T-helper 22 cell (primary cell): ENCODE measurements at places on chromosomes 3 and 15.

DNA sequence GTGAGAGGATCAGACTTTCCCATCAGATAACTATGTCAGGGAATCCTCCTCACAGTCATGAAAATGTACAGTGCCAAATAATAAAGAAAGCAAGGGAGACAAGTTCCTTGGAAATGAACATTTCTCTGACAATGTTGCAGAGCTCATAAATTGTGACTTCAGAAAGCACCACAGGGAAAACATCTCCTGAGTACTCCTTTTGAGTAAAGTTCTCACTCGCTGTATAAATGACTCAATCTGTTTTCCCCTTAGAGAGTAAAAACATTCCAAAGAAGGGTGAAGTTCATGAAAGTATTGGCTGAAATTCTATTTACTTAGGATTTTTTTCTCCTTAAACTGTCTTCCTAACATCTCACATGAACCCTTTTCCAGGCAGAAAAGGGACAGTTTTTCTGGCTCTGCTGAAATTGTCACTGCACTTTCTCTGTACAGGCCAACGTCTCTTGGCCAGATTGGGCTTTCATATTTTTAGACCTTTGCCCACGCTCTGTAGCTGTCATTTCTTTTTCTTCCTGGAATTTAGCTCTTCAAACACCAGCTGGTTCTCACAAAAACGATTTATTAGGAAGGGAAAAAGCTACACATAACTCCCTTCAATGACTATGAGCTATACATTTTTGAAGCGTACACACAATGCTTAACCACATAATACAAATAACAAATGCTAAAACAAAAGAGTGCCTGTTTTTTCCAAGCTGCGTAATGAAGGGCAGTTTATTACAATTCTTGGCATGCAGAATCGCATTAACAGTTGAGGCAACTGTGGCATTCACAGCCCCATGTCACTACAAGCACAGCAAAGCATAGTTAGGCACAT, 216.1 kb downstream of the ATP8B4 start:
- DNase-seq: no peak

GRCh38 chr3:27623085-27623753, 98.9 kb downstream of the EOMES start:
- DNase-seq: no peak

DNA sequence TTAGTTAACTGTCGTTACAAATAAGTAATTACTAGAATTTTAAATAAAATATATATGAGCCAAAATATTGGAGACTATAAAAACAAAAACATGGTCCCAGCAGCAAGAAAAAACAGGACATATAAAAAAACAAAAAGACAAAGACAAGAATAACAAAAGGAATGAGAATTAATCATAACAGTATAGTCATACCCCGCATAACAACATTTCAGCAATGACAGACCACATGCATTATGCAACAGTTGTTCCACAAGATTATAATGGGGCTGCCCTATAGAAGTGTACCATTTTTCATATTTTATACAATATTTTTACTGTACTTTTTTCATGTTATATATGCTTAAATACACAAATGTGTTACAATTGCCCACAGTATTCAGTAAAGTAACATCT, 5.6 kb downstream of the HLTF start:
- no peak for DNase-seq

DNA sequence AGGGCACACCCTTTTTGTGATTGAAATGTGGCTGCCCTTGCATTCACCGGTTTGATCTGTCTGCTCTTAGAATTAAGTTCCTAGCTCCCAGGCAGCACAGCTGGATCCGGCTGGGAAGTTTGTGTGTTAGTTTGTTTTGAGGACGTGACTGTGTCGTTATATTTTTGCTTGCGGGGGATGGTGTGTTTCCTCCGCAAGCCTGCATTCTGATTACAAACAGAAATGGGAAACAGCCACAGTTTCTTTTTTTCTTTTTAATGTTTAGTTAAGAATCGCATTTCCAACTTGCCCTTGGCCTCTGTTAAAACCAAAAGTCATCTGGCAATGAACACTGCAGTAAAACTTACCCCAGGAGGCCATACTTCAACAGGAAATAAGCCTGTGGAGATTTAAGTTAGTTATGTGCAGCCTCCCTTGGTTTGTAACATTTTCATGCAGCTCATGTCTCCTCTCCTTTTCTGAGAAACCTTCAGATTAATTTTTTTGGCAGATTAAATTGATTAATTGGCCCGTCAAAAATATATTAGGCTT, 888 bp downstream of the TMOD3 start:
- DNase-seq: no peak

- DNase-seq: no peak
Observed at GRCh38 chr3:74642876-74643275, 28.4 kb upstream of the CNTN3 start.
